ENCODE measurements at places on chromosomes 13 and 19.
A peak's percentile ranks its signal among the peaks of the same experiment; 100 is the strongest.

DNA sequence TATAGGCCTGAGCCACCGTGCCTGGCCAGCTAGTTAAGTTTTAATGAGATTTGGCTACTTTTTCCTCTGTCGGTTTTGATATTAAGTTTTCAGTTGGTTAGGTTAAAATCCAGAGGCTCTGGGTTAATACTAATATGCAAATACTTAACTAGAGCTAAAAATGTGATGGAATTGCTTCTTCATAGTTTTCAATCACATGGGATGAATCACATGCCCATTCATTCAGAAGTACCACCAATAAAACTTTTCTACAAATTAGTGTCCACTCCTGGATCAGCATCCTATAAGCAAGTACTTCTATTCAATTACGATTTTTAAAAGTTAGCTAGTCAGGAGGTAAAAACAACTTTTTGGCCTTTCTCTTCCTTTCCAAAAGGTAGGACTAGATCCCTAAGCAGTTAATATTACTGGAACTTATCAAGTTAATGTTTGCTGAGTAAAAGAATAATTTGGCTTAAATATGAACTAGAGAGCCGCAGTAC is 4.3 kb downstream of the SLC25A30 start:
- DNase-seq, result no peak

- DNase-seq, result no peak
Observed at GRCh38 chr19:19566306-19566705, 28.2 kb downstream of the CILP2 start.

DNA sequence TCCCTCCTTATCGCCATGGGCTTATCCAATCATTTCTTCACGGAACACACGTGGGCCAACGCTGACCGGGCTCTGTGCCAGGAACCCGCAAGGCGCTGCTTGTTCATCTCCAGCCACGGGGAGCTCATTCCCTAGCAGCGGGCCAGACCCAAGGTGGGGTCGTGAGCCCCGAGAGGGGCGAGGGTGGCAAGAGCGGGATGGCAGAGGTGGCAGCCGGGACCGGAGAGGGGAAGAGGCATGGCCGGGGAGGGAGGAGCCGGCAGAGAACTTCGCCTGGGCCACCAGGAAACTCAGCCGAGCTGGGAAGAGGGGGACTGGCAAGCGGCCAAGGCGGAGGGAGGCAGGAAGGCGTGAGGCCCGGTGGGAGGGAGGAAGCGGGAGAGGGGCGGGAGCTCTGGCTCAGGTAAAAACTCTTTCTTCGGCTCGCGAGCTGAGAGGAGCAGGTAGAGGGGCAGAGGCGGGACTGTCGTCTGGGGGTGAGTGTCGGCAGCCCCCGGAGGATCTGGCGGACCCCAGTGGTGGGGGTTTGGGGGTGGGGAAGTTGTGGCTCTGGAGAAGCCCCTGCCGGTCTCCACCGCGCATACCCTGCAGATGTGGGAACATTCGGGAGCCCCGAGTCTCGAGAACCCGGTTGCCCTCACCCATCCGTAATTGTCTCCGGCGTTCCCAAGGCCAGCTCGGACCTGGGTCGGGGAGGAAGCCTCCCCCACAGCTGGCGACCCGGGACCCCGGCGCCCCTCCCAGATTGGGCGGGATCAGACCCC is at the start of gene B3GNT3:
B3GNT3 (plus strand) TSS at position 408 of the 764 bp plus-strand sequence. CDS start 12,670 bp downstream, outside the sequence.
- no peak for DNase-seq

DNA sequence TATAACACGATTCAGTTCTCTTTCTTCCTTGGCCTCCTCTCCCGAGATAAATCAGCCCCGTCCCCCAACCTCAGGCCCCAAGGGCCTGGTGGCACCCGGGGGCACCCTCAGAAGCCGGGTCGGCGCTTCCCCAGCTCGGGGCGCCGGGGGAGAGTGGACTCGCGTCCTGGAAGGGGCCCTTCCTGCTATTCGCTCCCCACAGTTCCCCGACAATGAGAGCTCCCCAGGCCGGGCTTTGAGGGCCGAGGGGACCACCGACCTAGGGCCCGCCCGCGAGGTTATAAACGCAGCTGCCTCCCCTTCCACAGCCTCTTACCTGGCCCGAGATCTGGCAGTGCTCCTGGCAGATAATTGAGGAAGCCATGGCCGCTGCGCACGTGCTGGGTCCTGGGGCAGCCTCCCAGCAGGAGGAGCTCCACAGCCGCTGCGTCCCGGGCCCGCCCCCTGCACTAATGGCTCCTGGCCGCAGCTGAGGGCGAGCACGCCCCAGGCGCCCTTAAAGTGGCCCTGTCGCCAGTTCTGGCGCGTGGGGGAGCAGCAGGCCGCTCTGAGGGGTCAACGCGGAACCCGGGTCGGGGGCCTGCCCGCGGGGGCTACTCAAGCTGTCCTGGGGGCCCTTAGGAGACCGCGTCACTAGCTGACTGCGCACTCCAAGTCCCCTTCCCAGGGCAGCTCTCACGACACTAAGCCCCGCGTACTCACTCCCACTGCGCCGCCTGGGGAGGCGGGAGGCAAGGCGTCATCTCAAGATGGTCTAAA is at the start of gene SOHLH2:
SOHLH2 (minus strand) TSS at position 394 of the 759 bp plus-strand sequence; CDS start at position 364, 30 bp downstream.
- DNase-seq, result no peak

- no peak for DNase-seq
Observed at GRCh38 chr13:45209229-45209628, 8.4 kb upstream of the KCTD4 start.

DNA sequence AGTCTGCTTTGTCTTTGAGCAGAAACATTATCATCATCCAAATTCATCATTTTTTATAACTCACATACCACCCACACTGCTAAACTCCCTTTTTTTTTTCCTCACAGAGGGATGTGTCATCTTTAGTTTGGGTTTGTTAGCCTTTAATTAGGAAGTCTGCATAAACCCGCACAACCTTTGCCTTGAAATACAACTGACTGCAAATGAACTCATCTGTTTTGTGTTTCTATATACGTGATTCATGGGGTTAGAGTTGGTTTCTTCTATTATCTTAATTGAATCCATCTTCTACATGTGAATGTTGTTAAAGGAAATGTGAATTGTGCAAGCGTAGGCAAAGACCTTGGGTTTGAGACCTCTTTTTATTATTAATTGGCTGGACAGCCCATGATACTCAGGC is 102.7 kb downstream of the SLAIN1 start:
- DNase-seq, result no peak

GRCh38 chr19:40799558-40800338 is 757 bp downstream of the EGLN2 start:
- no peak for DNase-seq

GRCh38 chr19:56840451-56841192 is at the start of the genes PEG3 and ZIM2:
Gene PEG3, minus strand, starts transcription at chr19:56840726. Its CDS starts 16,071 bp downstream, at chr19:56824655.
Gene ZIM2, minus strand, starts transcription at chr19:56840726. Its CDS starts 16,449 bp downstream, at chr19:56824277.
- no peak for DNase-seq

DNA sequence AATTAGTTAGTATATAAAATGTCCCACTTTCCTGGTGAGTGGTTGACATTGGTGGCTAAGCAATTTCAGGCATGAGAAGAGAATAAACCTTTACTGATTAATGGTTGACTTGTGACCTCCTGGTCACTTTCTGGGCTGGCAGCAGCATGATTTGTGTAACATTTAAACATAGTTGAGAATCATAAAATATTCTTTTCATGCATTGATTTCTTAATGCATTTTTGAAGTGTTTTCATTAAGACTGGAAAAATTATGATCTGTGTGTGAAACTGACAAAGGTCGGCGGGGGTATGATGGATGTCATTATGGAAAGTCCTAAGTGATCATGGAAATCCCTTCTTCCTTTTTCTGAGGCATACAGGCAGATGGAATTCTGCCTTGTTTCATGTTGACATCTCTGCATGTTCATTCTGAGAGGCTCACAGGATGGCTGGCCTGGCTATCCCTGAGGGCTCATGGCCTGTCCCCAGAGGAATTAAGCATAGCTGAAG is 98.7 kb upstream of the RNF113B start:
- DNase-seq, result no peak

GRCh38 chr19:10760273-10760944 is 42.5 kb downstream of the DNM2 start:
- DNase-seq, result no peak

- peak; percentile 68 for DNase-seq
Observed at GRCh38 chr19:38173291-38174041, 50.6 kb downstream of the DPF1 start.

DNA sequence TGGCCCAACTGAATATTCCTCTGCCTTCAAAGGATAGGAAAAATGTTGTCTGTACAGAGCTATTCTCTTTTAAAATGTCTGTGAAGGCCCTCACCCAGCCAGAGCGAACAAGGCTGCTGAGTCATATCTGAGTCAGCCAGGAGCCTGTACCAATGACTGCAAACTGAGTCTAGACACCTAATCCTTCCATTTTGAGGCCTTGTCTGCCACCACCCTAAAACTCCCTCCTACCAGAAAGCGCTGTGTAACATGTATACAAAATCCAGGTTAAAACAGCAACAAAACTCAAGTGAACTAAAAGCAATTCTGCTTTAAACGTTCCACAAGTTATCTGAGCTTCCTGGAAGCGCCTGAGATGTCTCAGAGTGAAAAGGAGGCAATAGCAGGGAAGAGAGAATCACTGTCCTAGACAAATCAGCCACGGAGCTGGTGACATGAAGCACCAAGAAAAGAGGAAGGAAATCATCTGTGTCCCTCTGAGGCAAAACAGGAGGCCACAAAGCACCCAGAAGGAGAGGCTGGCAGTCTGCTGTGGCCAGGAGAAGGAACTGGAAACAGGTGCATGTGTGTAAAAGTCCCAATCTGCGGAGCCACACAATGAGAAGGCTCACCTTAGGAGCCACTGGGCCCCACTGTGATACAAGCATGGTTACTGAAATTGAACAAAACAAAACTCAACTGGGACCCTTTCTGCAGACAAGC is 10.2 kb downstream of the DHRS12 start:
- no peak for DNase-seq

GRCh38 chr19:10987571-10988297 is 26.9 kb downstream of the SMARCA4 start:
- DNase-seq, result no peak

DNA sequence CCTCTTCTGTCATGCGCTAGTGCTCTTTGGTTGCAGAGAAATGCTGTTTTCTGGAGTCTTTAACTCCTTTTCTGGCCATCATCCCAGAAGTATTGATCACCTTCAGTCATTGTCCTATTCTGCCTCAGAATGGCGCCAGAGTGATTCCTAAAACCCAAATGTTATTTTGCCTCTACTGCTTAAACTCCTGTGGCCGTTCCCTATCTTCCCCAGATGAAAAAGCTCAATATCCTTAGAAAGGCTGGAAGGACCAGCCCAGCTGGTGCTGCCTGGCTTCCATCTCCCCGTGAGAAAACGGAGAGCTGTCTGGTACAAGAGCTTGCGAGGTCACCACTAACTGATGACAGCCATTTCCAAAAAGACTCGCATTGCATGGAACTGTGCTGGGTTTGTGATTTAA is 179.1 kb downstream of the RBM26 start:
- no peak for DNase-seq

- DNase-seq, result no peak
Observed at GRCh38 chr19:2719232-2719735, 1.9 kb downstream of the DIRAS1 start.

DNA sequence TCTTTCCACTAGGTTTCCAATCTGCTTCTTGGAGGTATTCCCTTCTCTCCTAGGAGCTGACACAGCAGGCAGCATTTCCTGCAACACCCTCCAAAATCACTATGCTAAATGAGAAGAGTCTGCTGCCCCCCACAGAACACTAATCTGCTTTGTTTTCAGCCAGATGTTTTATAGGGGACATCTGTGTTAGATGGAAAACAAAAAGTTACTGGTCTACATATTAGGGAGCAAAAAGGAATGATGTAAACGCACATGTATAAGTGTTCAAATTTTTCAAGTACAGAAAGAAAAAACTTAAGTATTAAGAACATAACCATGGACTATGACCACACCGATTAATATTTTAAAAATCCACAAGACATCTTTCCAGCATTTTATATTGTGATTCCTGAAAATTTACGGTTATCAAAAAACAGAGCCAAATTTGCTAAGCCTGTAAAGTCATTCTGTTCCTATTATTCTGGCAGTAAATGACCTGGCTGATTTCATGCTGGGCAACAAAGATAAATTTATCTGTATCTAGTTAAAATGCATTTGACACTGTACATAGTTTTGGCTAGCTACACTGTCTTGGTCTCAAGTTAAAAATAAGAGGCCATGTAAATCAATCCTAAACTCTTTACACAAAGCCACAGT is 63.3 kb downstream of the DCLK1 start:
- no peak for DNase-seq

DNA sequence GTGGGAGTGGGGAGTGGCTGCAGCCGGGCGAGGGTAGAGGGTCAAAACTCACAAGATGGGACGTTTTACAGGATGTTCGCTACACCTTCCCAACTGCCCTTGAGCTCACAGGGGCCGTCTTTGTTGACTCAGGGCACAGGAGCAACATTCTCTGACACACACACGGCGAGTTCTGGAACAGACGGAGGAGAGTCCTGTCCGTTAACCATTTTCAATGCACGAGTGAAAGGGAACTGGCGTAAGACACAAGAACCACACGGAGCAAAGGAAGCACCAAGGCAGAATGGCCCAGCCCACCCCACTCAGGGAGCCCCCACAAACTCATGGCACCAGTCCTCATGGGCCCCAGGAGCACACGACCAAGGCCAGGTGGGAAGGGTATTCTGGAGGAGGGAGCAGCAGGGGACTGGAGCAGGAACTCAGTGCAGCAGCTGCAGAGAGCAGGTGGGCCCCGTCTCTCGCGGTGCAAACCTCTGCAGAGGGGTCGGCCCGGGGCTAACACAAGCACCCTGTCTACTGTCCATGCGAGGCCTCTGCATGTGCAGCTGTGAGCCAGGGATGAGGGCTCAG is 37.9 kb upstream of the ISYNA1 start:
- DNase-seq, result no peak

- no peak for DNase-seq
Observed at GRCh38 chr19:369876-370275, 25.3 kb upstream of the MIER2 start.

- DNase-seq, result no peak
Observed at GRCh38 chr13:102693250-102693649, 1.6 kb downstream of the METTL21C start.

DNA sequence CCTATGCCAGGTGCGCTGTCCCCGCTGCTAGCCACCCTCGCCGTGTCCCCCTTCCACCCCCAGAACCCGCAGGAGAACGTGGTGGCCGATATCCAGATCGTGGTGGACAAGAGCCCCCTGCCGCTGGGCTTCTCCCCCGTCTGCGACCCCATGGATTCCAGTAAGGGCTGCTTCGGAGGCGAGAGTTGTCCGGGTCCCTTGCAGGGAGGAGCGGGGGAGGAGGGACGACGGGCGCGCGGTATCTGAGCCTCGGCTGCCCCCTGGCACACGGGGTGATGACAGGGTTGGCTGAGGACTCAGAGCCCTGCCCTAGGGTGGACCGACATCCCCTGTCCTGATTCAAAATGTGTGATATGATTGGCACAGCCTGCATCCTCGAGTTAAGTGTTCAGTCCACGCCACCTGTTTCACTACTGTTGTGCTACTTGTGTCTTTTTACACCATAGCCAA is 653 bp downstream of the MVB12A start:
- DNase-seq, result no peak

DNA sequence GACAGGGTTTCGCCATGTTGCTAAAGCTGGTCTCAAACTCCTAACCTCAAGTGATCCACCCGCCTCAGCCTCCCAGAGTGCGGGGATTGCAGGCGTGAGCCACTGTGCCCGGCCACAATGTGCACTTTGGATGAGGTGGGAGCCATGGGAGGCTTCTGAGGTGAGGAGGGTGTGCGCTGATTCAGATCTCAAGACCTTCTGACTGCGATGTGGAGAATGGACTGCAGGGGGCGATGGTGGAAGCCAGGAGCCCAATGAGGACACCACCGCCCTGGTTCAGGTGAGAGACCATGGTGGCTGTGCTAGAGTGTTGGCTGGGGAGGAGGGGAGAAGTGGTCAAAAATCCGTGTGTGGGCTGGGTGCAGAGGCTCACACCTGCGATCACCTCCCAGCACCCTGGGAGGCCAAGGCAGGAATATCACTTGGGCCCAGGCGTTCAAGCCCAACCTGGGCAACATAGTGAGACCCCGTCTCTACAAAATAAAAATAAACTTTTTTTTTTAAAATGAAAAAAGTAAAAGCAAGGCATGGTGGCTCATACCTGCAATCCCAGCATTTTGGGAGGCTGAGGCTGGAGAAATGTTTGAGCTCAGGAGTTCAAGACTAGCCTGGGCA is 5.6 kb downstream of the INAFM1 start:
- DNase-seq, result no peak
